Psoas muscle (tissue), 8 donors: ENCODE measurements at places on chromosomes 7 and 10.

GRCh38 chr10:123573236-123574108 is 92.7 kb upstream of the GPR26 start:
- no peak overlapping the region for H3K27ac ChIP-seq
- DNase-seq: no peak
- H3K4me1 ChIP-seq: no peaks in the 10 kb centered on the region
- no peaks in the 10 kb centered on the region for H3K36me3 ChIP-seq
- H3K27me3 ChIP-seq: no peaks in the 10 kb centered on the region
- H3K4me3 ChIP-seq: no peak overlapping the region

DNA sequence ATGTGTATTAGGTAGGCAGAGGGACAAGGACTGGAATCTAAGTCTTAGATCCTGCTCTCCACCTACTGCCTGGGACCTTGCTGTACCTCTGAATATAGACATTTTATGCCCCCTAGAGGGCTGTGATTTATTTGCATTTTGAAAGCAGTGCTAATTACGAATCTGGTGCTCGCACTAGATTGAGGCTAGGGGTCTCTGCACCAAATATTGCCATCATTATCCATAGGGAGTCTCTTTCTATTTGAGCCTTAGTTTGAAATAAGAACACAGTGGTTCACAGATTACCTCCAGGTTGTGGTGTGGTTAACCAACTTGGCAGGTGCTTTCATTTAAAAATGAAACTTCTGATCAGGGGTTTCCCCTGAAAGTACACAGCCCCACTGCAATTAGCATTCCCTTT is 41.8 kb downstream of the CNNM1 start:
- no peaks in the 10 kb centered on the region for H3K4me1 ChIP-seq
- no peak for DNase-seq
- no peaks in the 10 kb centered on the region for H3K27me3 ChIP-seq
- no peak overlapping the region for H3K4me3 ChIP-seq

DNA sequence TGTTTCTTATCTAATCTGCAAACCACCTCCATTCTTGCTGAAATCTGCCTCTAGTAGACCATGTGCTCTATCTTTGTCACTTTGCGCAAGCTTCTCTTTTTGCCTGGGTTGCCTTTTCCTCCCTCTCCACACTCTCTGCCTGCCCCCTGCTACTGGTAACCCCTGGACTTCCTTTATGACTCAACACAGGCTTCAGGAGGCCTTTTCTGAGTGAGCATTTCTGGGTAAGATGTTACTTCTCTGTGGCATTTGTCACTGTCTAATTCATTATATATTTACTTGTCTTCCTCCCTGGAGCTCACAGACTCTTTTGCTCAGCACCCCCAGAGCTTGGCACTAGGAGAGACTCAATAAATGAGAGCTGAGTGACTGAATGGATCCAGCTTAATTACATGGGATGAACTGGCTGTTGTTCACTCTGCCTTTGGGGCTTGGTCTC is 8.4 kb downstream of the GOLGA7B start:
- H3K4me1 ChIP-seq: no peaks in the 10 kb centered on the region
- no peak for DNase-seq
- no peaks in the 10 kb centered on the region for H3K36me3 ChIP-seq

GRCh38 chr7:90165724-90166123 is 11.5 kb downstream of the STEAP1 start:
- no peak overlapping the region for H3K4me3 ChIP-seq
- H3K4me1 ChIP-seq: no peaks in the 10 kb centered on the region
- H3K27me3 ChIP-seq: no peaks in the 10 kb centered on the region
- H3K36me3 ChIP-seq: peaks cover 13% of the 10 kb centered on the region

DNA sequence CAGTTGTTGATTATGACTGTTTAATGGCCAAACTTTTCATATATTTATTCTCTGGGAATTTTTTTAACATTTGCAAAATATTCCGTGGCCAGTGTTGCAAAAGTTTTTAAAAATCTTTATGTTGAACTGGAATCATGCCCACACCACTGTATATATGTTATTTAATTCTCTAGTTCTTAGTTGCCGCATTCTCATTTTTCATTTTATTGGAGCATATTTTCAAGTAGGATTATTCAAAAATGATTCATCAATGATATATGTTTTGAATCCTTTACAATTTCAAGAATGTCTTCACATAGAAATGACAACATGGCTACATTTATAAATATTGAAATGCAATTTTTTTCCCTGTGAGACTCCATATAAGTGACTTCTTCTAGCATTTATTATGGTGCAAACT is 188.6 kb upstream of the LRRTM3 start:
- no peaks in the 10 kb centered on the region for H3K4me1 ChIP-seq
- no peak overlapping the region for H3K4me3 ChIP-seq
- H3K36me3 ChIP-seq: no peaks in the 10 kb centered on the region
- H3K27me3 ChIP-seq: no peaks in the 10 kb centered on the region
- DNase-seq: no peak

DNA sequence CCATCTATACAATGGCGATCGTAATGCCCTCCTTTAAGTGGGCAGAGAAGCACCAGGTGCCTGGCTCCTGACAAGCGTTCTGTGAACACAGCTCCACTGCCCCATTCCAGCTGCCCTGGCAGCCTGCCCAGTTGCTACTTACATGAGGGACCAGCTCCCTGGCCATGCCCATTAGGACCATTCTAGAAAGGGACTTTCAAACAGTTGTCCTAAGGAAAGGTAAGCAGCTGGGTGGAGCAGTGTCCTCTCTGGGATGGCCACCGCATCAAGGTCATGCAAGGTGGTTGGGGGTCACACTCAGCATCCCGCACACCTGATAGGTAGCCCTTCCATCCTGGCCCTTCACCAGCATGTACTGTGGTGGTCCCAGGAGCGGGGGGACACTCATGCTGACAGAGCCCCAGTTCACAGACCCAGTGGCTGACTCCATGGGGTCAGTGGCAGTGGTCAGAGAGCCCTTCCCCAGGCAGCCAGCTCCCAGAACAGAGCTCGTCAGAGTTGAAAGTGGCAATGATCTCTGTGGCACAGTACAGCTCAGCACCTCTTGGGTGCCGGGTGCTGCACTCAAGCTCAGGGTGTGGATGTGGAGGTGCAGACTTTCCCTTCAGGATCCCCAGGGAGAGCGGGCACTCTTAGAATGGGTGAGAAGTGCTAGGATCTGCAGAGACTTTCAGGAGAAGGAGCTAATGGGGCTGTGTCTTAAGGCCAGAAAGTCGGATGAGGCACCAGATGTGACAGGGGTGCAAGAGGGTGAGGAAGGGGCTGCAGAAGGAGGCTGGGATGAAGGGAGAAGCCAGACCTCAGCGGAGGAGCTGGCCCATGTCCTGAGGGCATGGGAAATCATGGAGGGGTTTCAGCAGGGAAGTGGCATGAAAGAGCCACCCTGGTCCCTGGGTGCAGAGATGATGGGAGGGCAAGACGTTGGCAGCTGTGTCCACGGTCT is 10.9 kb downstream of the MMRN2 start:
- peaks cover 6% of the 10 kb centered on the region for H3K4me1 ChIP-seq
- no peak overlapping the region for H3K27ac ChIP-seq
- no peak overlapping the region for H3K4me3 ChIP-seq
- DNase-seq: peak; percentile 37
- H3K27me3 ChIP-seq: no peaks in the 10 kb centered on the region
